ENCODE measurements at places on chromosomes 5 and 9. TPM values are rescaled to one million over a fixed set of nuclear protein-coding genes. Genes with fewer than 3 reads are reported as not detected.

DNA sequence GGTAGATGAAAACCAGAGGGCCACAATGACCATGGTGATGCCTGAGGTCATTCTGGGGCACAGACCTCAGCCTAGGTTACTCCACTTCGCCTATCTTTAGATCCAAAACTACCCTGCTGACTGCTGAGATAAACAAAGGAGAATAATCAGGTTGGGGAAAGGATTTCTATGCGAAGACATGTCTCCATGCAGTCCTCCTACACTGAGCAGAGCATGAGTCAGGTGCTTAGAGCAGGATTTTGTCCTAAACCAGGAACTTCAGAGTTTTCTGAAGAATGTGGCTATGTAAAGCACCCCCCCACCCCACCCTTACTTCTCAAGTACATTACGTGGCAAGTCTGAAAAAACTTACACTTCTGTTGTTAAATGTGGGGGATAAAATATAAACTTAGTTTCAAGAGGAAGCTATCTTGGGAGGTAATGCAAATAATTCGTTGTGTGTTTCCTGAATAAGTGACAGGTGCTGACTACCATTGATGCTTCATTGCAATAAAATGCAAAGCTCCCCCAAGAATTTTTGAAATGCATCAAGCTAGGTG is 19.4 kb downstream of the PDCD1LG2 start:
- DNase-seq = no peak

TMC1 gene
- total RNA-seq = 1.4 TPM

GRCh38 chr9:69649566-69650250 is 22.5 kb downstream of the APBA1 start:
- DNase-seq = no peak

DNA sequence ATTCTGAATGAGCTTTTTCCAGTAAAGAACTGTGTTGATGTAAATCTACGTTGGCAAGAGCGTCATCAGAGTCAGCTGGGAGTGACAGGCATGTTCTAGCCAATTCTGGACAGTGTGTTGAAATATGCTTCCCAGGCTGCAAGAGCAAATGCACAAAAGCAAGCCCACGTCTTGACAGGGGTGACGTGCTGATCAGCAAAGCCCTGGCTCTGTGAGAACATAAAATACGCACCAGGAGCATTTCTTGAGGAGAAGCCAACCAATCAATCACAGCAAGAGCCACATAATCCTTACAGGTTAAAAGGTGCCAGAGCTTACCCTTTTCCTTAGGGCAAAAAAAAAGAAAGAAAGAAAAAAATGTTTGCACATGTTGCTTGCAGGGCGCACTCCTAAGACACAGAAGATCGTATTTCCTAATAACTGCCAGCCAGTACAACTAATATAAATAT is 148.1 kb downstream of the PDE4D start:
- DNase-seq = no peak

GRCh38 chr5:78600687-78601414 is 47.7 kb downstream of the LHFPL2 start:
- no peak for DNase-seq

TSSK1B gene
- total RNA-seq = not detected

DNA sequence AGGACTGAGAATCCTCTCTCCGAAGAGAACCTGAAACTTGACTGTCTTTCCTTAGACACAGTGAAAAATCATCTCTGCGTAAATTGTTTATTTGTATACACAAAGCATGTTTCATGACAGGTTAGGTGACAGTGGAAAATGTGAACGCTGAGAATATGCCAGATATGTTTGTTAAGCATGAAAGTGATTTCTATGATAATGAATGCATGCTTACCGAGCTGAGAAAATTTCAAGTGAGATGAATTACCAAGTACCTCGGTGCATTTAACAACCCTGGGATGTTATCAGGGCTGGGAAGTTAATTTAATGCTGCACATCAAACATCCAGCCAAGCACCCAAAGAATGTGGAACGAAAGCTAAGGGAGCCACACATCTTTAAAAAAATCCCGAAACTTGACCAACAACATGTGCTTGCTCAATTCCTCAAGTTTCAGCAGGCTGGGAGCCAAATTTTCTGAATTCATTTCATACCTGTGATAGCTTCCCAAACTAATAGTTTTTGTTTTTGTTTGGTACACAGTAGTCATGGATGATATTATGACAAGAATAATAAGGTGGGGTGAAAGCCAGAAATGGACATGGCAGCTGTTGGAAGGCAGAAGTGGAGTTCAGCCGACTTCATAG is 336.9 kb downstream of the ARHGEF28 start:
- no peak for DNase-seq

QRFP gene
- total RNA-seq = not detected

DNA sequence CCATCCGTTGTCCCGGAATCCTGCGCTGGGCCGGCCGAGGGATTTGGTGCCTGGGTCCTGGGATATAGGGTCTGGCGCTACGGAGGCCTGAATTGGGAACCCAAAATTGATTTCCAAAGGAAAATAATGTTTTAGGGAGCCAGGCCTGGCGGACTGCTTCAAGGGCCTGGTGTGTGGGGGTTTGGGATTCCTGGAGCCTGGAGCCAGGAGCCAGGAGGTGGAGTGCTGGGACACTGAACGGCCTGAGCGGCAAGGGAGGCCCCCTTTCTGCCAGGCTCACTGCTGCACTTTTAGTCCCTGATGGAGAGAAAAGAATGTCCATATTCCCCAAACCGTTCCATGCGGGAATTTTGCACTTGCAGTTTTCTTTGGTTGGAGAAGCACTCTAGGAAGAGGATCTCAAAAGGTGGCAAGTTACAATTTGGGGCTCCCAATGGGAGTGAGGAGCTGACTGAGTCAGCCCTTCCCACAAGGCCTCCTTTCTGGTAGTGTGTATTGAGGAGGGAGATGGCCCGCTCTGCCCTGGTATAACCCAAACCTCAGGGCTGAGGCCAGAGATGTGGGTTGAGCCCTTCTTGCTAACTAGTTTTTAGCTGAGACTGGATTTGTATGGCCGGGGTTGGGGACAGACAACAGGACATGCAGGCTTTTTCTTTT is 2.2 kb downstream of the LMX1B start:
- no peak for DNase-seq

GRCh38 chr9:127968700-127969383 is 11.9 kb downstream of the EEIG1 start:
- DNase-seq = no peak

PHYHD1 gene
- 43.1 TPM for total RNA-seq

DNA sequence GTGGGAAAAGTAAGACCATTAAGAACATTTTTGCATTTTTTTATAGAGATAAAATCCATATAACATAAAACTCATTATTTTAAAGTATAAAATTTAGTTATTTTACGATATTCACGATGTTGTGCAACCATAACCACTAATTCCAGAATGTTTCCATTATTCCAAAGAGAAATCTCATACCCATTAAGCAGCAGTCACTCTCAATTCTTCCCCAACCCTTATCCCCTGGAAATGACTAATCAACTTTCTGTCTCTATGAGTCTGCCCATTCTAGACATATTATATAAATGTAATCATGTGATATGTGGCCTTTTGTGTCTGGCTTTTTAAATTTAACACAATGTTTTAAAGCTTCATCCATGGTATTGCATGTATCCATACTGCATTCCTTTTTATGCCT is 115.6 kb upstream of the ADAMTSL1 start:
- no peak for DNase-seq

CCNO gene
- 0.36 TPM for total RNA-seq

DNA sequence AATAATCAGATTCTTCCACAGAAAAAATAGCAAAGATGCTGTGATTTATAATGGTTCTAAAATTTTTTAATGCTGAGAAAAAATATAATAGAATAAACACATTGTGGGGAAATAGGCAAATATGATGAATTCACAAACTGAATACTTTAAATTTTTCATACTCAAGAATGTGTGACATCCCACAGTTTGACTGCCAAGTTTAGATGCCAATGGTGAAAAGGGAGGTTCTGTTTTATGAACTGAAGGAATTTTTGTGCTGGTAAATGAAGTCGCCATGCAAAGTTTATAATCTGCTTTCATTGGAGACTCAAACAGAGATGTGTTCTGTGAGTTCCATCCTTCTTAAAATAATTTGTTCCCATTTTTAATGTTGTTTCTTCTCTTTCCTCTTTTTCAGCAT is 367.5 kb upstream of the ADAMTS16 start:
- no peak for DNase-seq

DNA sequence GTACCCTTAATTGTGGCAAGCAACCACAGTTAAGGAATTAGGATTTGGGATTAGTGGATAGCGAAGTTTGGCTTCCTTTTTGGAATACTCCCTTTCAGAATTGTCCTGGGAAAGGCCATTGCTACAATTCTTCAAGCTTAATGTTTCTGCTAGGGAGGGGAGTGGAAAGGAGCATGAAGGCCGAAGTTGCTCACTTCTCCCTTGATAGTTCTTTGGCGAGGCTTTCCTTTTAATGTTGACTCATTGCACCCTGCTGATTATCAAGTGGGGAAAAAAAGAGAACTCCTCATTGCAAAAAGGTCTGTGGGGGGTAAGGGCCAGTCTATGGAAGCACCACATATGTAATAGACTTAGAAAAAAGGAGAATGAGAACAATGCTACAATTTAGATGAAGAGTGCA is 30.7 kb downstream of the GRIN3A start:
- DNase-seq = no peak

GABRG2 gene
- not detected for total RNA-seq

AP3B1 gene
- 34.6 TPM for total RNA-seq

Measured in ovary (tissue), 10 donors.